Skin of body (tissue), 3 donors: ENCODE measurements at places on chromosomes 1 and 21. TPM values are rescaled to one million over a fixed set of nuclear protein-coding genes. Genes with fewer than 3 reads are reported as not detected.

- DNase-seq = no peak
Measured at GRCh38 chr1:24748191-24749121, 3.2 kb downstream of the CLIC4 start.

- DNase-seq = no peak
Measured at GRCh38 chr21:46374761-46375389, 50.9 kb downstream of the PCNT start.

DNA sequence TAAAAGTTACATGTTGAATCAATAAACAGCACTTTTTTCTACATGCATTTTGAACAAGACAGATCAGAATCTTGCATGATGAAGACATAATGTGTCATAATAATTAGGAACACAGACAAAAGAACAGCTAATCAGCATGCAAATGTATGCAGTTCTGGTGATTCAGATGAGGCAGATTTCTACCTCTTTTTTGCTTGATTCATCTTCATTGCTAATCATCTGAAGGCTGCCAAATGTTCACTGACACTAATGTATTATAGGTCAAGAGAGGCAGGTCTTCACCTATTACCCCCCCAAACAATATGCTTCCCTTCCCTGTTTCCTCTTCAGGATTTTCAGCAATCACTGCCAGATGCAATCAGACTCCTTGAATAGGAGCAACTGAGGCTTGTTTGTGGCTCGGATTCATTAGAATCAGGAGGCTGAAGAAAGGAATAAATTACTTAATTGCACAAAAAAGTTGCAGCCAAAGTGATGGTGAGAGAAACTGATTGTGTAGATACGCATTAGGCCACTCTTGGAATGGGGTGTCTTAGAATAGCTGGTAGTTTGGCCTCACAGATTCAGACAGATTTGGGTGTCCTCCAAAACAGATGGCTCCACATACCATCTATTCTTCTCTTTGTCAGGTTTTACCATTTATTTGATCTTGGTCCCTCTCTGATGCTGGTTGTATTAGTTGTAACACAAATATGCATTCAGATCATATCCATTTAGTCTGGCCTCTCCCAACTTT is 275.4 kb downstream of the RPS6KC1 start:
- DNase-seq = peak; percentile 12

DNA sequence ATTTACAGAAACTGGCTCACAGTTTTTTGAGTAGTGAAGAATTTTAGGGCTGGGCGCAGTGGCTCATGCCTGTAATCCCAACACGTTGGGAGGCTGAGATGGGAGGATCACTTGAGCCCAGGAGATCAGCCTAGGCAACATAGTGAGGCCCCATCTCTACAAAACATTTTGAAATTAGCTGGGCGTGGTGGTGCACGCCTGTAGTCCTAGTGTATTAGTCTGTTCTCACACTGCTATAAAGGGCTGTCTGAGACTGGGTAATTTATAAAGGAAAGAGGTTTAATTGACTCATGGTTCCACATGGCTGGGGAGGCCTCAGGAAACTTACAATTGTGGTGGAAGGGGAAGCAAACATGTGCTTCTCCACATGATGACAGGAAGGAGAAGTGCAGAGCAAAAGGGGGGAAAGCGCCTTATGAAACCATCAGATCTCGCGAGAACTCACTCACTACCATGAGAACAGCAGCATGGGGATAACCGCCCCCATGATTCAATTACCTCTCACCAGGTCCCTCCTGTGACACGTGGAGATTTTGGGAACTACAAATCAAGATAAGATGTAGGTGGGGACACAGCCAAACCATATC is 24.4 kb upstream of the DYRK1A start:
- no peak for DNase-seq

The FAM229A gene
- 1.2 TPM for total RNA-seq
